Suppressor macrophage treated with lipopolysaccharide for 4 hours (primary cell): ENCODE measurements at places on chromosomes 7 and 10.

GRCh38 chr10:93032809-93033137 lies 27.8 kb upstream of the CYP26C1 start:
- DNase-seq = no peak

DNA sequence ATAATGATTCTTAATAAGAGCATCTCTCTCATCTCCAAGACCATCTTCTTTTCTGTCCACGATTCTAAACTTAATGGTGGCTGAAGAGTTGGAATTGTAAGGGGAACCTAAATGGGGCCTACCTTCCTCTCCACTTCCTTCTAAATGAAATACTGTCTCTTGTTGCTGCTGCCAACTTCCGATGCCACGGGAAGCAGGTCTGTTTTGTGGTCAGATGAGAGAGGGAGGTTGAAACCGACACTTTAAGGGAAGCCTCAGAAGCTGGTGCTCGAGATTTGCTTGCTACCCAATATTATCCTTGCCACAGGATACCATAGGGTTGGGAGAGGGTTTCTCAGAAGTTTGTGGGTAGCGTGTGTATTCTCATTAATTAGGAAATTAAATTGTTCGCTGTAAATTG lies 464.1 kb downstream of the SUGCT start:
- no peak for DNase-seq

DNA sequence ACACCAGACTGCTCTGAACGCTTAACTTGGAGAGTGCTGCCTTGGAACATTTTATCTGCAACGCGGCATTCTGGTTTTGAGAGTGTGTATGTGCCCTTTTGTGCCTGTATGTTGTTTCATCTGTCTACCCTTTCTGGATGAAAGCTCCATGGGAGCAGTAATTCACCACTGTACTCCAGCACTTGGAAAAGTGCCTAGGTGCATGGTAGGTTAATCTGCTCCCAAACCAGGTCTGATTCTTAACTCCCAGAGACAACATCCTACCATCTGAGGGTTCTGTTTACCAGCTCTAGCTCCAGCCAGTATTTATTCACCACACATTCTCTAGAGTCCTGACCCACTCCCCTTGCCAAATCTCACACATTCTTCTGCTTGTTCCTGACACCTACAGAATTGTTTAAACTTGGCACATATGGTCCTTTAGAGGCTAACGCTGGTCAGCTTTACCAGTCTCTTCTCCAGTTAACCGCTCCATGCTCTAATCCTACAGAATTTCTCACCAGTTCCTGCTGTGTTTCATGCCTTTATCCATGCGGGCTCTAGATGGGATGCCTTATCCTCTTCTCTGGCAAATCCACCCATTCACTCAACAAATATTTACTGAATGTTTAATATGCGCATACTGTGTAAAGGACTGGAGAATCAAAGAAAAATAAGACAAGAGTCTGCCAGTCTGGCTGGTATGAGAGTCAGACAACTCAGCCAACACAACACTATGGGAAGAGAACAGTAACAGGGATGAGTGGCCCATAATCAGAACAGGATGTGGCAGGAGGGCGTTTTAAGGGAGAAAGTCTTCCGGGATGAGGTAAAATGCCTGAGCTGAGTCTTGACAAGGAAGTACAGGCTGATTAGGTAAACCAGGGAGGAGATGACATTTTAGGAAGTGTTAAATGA lies 46.3 kb downstream of the MTPN start:
- peak; percentile 44 for DNase-seq

DNA sequence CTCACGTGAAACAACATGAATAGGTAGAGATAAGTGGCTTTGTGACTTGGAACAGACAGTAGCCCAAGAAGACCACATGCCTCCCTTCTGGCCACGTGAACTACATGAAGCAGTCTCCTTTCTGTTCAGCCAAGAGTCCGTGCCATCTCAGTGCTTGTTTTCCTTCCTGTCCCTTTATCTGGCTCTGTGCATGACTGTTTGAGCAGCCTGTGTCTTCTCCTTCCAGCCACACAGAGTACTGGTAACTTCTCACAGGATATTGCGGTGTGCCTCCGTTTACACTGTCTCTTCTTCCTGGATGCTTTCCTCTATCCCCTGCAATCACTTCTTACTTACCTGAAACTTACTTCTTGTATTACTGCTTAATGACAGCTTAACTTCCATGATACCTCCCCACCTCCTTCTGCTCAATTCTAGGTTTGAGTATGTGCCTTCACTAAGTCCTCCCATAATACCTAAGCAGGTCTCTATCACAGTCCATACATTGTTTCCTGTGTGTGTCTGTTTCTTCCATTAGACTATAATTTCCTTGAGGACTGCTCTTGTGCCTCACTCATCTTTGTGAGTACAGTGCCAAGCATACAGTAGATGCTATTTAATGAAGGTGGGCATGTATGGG lies 748.7 kb downstream of the AUTS2 start:
- no peak for DNase-seq

DNA sequence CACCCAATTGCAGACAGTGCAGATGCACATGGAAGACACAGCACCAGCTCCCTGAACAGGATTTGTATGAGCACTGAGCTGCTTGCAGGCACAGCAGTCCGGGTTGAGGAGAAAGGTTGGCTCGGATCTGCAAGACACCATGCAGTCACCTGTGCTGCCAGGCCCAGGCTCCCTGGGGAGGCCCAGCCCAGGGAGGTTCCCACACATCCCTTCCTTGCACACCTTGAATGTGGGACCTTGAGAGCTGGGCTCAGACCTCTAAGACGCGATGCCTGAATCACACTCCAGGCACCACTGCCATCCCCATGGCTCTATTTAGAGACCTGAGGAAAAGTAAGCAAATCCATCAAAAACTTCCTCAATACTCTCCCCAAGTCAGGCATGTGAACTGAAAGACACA lies 397.7 kb downstream of the TCERG1L start:
- no peak for DNase-seq

DNA sequence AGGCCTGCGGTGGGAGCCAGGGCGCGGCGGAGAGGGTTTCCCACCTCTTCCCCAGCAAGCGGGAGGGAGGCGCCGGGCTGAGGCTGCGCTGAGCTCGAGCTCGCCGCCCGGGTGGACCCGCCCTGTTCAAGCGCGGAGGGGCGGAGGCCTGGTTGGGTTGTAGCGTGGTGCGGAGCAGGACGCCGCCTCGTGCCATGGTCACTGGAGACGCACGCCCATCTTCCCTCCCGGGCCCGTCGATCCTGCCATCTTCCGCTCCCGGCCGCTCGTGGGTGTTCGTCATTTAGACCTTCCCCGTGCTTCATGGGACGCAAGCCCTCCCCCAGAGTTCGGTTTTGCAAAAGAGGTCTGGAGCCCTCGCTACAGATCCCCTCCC lies 9.3 kb upstream of the EN2 start:
- no peak for DNase-seq

GRCh38 chr7:151249732-151250072 lies 1.2 kb upstream of the SMARCD3 start:
- DNase-seq = no peak

DNA sequence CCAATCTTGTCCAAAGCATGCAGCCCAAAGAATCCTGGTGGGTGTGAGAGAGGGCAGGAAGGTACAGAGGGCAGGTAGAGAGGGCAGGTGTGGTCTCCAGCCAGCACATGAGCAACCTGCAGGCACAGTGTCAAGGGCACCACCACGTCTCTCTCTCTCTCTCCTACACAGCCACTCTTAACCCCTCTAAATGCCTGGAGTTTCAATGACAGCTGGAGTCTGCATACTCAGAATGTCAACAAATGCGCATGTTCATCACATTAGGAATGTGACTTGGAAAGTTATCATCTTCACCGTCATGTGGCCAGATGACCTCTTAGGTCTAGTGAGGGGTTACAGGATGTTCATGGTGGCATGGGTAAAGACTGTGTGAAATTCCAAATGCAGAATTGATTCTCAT lies 456.8 kb downstream of the SORCS1 start:
- no peak for DNase-seq

DNA sequence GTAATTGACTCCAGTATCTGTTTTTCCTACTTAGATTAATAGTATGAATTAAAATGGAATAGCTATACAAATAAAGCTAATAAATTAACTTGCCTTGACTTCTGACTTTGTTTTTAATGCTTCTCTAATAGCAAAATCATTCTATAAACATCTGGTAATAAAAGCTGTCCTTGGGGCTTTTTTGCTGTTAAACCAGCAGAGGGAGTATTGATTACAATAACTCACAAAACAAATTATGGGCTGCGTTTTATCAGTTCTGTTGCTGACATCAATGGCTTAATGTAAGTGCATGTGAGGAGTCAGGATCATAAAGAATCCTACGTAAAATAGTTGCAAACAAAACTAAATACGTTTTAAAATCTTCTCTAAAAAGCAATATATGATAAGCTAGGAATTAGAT lies 667.8 kb downstream of the PCDH15 start:
- no peak for DNase-seq

DNA sequence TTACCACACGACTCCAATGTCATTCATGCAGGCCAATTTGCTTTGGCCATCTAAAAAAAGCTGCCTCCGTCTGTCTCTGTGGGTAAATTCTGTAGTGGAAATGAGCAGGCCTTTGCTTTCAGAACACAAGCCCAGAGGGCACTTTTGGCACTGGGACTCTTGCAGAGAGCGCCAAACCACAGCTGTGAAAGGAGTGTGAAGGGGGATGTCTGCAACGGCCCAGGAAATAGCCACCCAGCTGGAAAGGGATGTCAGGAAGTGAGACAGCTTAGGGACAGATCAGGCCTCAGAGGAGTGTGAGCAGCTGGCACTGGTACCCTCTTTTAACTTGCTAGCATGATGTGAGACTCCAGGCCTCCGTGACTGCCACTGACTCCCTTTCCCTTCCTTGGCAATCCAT lies 152.4 kb downstream of the DKK1 start:
- DNase-seq = no peak

- DNase-seq = no peak
Observed at GRCh38 chr10:131532745-131533341, 221.3 kb upstream of the TCERG1L start.

GRCh38 chr10:100586959-100587358 lies 51.2 kb downstream of the HIF1AN start:
- no peak for DNase-seq

GRCh38 chr10:113594652-113595051 lies 41.8 kb downstream of the HABP2 start:
- no peak for DNase-seq

DNA sequence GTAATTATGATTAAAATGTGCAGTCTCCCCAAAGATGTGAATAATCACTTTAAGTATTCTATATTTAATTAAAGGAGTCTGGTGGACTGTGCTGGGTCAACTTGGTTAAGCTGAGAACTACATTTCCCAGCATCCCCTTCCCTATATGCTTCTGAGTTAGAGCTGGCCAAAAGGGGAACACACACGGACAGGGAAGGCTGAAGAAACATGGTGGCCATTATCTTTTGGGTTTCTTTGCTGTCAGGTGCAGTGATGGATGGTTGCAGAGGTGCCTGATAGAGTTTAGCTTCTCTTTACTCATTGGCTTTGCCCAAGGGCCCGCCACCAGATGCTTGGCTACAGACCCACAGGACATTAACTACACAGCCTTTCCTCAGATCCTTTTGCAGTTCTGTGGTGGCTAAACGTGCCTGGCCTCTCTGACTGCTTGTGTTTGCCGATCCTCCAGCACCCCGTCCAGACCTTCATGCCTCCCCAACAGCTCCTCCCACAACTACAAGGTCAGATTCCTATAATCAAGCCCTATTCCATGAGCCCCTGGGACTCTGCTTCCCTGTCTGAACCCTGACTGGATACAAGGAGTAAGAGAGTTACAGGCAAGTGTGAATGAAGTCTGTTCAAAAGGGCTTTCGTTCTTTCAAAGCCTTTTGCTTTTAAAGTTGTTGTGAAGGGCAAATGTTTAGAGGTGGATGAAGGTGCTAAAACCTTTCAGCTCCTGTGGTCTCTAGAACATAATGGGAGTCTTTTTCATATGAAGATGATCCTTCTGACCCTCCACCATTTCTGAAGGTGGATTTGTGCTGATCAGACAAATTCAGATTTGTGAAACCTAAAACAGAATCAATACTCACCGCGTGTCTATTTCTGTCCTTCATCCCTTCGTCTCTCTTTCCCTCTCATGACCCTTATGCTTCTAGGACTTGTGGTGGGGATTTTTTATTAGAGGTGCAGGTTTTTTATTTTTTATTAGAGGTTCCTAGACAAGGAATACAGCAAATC lies 21.5 kb downstream of the BUB3 start:
- DNase-seq = no peak
